Stimulated activated naive B cell treated with anti-CD40 and anti-IgM and Interleukin-4, amounts not matched to agents 10 μg/mL and 1 μg/mL and 100 μg/mL, for 72 hours (primary cell): ENCODE measurements at places on chromosomes 2 and 18.

GRCh38 chr2:29238497-29238896 is 123.3 kb downstream of the CLIP4 start:
- no peak for DNase-seq

DNA sequence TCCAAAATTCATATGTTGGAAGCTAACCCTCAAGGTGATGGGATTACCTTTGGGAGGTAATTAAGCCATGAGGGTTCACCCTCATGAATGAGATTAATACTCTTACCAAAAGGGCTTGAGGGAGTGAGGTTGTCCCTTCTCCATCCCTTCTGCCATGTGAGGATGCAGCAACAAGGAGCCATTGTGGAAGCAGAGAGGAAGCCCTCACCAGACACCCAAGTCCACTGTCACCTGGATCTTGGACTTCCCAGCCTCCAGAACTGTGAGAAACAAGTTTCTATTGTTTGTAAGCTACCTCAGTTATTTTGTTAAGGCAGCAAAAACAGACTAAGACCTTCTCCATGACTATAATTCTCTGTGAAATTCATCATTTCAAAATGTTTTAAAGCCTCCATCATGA is 125.7 kb downstream of the FAM124B start:
- no peak for DNase-seq

- no peak for DNase-seq
These were observed 243.1 kb upstream of the PXDN start for GRCh38 chr2:1987379-1987778.

DNA sequence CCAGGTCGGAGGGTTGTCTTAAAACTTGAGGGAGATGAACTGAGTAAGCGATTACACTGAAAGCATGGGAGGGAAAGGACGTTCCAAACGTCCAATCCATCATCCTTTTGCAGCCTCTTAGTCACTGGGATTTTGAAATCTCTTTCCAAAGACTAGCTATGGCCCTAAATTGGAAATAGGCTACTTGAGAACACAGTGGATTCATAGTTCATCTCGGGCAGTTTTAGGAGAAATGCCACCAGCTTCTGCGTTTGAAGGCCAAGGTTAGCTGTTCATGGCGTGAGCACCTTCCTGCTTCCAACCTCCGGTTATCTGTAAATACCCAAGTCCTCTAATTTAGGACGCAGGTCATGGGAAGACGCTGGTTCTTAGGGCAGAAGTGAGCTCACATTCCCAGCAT is 821 bp upstream of the EML6 start:
- no peak for DNase-seq

DNA sequence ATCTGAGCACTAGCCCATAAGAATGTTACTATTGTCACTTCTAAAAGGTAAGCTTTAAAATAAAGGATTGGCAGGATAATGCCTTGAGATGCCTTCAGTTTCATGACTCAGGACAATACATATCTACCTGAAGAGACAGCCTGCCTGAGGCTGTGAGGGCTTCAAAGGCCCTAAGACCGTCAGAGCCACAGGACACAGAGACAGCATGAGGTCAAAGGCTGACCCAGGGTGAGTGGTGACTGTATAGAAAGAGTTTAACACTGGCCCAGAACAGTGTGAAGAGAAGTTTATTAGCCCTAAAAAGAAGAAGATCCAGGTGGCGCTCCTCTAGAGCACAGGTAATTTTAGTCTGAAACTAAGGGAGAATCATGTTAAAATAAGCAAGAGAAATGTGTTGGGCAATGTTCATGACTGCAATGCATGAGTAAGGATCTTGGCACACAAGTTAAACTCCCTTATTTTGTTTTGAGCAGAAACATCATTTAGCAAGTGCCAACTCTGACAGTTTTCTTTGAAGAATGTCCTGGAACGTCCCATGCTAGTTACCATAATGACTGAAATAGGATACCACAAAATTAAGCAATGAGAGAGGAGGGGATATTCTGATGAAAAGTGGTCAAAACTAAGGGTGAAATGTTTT is 78.1 kb upstream of the FAM110C start:
- DNase-seq: no peak

DNA sequence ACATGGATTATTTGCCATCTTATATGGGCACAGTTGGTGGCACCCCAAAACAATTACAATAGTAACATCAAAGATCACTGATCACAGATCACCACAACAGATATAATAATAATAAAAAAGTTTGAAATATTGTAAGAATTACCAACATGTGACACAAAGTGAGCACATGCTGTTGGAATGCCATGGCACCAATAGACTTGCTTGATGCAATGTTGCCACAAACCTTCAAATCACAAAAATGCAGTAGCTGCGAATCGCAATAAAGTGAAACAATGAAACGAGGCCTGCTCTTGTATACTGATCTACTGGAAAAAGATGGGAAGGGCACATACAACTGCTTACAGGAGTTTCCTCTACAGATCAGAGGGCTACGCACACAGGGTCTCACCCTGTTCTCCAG is 32.2 kb upstream of the AMMECR1L start:
- DNase-seq: no peak

DNA sequence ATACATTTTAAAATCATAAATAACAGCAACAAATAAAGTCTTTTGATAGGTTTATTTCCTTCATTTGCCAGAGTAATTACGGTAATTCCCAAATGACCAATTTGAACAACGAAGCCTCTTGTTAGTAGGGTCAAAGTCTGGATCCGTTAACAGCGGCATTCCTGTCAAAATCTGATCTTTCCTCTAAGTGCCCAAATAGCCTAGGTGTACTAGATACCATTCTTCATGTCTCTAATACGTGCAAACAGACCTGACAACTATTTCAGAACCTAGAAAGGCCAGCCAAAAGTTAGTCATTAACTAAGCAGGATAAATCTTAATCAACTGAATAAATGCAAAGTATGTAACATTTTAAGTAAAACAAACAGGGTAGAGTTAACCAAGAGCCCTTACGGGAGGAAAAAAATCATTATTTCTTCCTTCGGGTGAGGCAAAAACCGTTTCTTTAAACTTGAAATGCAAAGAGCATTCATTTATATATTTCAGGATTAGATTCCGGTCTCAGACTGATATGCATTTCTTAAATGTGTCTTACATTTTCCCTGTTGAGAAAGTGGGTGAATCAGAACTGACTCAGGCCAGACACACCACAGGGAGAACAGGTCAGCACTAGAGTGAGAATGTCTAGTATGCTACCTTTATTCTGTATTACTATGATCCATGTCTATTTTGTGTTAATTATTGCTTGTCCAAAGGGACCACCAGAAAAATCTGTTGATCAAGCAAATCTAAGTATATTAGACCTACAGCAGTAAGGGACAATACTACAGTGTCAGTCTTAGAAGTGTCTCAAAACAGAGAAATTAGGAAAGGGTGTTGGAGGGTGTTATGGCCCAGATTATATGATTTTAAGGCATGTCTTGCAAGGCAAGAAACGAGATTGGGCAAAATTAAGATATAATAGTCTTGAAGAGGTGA is 141.5 kb upstream of the NDUFV2 start:
- no peak for DNase-seq

- no peak for DNase-seq
These were observed 260.3 kb downstream of the AFF3 start for GRCh38 chr2:99881901-99882591.

DNA sequence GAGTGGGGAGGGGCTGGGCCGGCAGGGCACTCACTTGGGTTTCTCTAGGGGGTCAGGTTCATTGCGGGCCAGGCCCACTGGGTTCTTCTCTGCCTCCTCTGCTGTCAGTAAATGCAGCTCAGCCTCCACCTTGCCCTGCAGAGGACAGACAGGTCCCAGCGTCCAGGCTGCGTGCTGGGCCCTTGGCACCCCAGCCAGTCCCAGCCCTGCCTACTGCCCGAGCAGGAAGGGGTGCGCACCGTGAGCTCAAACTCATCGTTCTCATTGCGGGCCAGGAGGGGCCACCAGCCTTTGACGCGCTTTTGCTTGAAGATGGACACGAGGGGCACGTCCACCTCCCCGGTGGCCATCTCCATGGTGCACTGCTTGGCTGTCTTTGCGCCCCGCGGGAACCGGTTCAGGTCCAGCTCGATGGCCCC is 17.3 kb downstream of the OTOF start:
- no peak for DNase-seq

DNA sequence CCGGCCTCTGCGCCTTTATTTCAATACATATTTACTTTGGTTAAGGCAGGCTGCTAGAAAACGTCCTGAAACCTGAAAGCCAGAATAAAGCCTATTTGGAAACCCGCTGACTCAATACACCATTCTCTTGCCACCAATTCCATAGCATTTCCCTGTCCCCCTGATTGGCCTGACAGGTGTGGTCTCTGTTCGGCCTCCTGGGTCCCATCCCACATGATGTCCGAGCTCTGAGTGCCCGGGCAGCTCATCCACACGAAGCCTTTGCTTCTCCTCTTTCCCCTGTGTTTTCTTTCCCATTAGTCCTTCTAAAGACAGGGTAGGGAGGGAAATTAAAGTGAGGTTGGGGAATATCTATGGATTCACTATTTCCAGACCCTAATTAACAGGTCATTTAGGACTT is 42.6 kb upstream of the ZNF516 start:
- no peak for DNase-seq

DNA sequence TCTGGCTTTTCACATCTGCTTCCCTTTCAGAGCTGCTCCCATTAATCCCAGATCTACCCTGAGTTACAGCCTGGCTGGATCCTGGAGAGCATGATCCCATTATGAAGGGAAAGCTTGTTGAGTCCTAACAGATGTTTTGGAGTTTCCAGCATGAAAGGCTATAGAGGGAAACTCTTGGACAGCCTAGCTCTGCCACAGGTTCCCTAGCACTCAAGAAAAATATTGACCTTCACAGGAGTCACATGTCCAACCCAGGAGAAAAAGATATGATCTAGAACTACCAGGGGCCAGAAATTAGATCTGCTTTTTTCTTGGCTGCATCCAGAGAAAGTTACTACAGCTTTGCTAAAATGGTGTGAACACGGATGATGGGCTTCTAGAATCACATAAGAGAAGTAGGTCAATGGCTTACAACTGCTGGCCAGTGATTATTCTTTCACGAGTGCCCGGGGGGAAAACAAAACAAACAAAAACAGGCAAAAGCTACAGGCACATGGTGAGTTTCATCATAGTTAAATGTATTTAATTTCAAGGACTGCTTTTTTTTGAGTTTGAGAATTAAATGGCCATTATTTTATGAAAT is 15.9 kb downstream of the CCDC93 start:
- no peak for DNase-seq

- DNase-seq: no peak
These were observed 18.9 kb downstream of the CREG2 start for GRCh38 chr2:101368376-101368775.

DNA sequence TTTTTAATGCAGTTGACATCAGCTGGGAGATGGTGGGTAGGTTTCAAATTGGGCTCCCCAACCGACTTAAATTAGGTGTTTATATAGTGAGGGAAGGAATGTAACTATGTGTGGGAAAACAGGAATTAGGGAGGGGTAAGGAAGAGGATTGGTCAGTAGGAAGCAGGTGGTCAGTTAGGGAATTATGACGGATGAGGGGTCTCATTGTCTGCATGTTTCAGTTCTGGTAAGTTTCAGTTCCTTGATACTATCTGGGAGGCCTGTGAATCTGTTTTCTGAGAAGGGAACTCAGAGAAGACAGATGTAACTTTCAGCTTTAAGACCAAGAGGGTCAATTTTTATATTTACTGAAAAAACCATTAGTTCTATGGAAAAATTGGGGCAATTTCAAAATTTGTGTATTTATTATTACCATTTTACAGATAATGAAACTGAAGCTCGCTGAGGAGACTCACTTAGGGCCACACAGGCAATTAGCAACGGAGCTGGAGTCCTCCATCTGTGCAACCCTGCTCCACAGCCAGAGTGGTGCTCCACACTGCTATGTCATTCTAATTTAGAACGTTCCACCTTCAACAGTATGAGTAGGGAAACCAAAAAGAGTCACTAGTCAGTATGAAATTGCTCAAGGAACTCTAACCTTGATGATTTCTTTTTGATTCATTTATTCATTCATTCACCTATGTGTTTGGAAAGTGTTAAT is 36.0 kb upstream of the CCDC195 start:
- no peak for DNase-seq

DNA sequence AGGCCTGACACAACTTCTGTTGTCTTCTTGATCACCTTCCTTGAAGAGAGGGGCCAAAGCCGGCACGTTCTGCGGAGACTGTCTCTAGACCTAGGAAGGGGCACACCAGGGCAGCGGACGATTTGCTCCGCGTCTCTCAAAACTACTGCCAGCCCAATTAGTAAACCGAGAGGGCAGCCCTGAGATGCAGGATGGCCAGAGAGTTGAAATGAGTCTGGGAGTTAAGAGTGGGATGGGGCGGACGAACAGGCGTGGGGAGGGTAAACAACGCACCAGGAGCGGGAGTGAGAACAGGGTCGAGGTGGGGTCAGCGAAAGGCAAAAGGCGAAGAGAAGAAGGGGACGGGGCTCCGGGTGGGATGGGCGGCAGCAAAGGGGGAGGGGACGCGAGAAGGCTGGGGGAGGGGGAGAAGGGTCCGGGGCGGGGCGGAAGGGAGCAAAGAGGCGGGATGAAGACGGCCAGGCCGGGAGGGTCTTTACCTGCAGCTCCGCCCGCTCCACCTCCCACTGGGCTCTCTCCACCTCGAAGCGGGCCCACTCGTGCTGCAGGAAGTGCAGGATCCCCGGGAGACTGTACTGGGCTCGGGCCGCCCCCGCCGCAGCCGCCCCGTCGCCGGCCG is 476 bp downstream of the STRN start:
- DNase-seq: peak; percentile 6

DNA sequence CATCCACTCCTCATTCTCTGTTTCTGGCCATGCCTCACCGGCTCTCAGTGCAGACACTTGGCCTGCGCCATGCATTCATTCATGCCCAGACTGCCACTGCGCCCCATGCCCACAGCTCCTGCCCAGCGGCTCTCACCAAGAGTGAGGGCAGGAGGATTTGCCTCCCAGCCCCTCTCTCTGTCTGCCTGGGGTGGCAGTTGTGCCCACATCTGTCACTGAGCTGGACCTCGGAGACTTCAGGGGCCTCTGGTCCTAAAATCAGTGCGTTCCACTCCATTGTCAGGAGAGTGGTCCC is 75.1 kb downstream of the CIB4 start:
- DNase-seq: no peak

- DNase-seq: no peak
These were observed 3.7 kb upstream of the TGFA start for GRCh38 chr2:70557171-70557838.

GRCh38 chr2:202007015-202007982 is 26.4 kb upstream of the FZD7 start:
- DNase-seq: no peak

- peak; percentile 41 for DNase-seq
These were observed 47.6 kb downstream of the PDCL3 start for GRCh38 chr2:100610381-100610831.

DNA sequence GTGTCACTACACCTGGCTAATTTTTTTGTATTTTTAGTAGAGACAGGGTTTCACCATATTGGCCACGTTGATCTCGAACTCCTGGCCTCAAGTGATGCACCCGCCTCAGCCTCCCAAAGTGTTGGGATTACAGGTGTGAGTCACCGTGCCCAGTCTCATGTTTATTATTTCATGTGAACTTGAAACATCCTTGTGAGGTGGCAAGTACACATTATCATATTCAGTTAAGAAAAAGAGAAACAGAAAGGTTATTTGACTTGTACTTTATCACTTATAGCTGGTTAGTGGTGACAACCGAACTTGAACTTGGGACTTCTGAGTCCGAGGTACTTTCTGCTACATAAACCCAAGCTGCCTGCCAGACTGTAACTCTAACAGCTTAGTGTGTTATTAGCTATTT is 24.4 kb downstream of the ABHD3 start:
- DNase-seq: no peak
